ENCODE measurements at places on chromosomes 12 and 14. TPM values are rescaled to one million over a fixed set of nuclear protein-coding genes. Genes with fewer than 3 reads are reported as not detected.

The DDIT3 gene
- total RNA-seq: 11.8 TPM

The GYS2 gene
- not detected for total RNA-seq

The PPP1R36 gene
- not detected for total RNA-seq

The PLD4 gene
- total RNA-seq: 0.02 TPM

DNA sequence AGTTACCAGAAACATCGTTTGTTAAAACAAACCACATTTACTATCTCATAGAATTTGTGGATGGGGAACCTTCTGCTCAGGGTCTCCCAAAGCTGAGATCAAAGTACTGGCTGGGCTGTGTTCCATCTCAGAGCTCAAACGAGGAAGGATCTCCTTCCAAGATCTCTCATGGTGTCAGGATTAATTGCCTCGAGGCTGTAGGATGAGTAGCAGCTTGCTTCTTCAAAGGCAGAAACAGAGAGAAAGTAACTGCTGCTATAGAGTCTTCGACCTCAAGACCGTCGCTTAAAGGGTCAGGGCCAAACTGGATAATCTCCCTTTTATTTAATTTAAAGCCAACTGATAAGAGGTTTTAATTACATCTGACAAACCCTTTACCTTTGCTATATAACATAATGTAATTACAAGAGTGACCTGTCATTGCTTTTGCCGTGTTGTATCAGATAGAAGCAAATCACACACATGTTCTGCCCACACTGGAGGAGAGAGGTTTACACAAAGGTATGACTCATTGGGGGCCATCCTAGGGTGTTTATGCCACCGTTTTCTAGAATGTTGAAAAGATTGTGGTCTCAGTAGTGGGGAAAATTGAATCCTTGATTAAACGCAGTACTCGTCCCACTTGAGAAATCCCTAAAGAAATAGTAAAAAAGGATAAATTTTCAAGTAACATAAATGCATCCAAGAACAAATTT is 868.8 kb upstream of the TMEM132C start:
- peak; percentile 11 for DNase-seq

- peak; percentile 93 for DNase-seq
Measured at GRCh38 chr12:116924558-116925453, 14.1 kb downstream of the FBXW8 start.

- no peak for DNase-seq
Measured at GRCh38 chr12:54031480-54031879, 1.4 kb upstream of the HOXC5 start.

DNA sequence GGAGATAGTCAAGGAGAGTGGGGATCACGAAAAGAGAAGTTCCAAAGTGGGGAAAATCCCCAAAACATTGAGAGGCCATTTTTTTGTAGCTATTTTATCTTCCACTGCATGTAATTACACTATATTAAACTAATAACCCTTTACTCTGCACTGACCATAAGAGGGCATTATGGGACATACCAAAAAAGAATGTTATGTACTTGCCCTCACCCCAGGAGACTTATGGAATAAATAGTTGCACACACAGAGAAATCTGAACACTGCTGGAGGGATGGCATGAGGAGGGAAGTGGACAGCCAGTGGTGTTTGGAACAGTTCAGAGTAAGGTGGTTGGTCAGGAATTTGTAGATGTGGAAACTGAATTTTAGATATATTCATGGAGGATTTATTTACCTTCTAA is 422.9 kb downstream of the SNAPC1 start:
- no peak for DNase-seq

DNA sequence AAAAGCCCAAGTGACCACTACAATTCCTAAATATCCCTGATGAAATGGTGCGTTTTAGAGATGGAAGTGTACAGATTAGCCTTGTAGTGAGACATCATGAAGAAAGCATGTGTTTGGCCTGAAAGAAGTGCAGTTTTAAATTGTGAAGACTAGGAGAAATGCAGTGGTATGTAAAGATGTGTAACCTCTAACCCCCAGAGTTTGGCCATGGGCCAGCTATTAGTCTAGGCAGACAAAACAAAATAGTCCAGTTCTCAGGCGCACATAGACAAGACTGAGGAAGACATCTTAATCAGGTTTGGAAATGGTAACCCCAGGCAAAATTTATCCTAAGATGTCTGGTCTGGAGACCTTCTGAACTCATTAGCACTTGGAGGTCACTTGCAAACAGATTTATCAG is 23.4 kb downstream of the WBP11 start:
- no peak for DNase-seq

- DNase-seq: no peak
Measured at GRCh38 chr12:9999016-9999415, at the start of gene CLEC1B. Gene CLEC1B, minus strand, starts transcription at chr12:9999121. Its CDS starts 21 bp downstream, at chr12:9999100.

- no peak for DNase-seq
Measured at GRCh38 chr12:124140944-124141486, 153.9 kb upstream of the RFLNA start.

DNA sequence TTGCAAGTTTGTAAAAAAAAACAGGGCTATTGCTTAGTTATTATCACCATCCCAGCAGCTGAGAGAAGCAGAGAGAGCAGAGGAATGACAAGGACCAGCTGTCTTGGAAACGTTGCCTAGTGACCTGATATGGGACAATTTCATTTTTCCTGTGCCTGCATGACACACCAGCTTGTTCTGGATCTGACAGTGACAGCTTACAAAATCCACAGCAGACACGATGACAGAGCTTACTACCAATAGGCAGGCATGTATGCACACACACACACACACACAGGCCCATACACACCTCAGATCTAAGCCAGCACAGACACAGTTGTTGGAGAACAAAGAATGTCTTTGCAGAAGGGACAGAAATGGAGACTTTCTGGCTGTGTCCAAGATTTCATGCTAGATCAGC is 25.4 kb downstream of the HSPB8 start:
- no peak for DNase-seq

DNA sequence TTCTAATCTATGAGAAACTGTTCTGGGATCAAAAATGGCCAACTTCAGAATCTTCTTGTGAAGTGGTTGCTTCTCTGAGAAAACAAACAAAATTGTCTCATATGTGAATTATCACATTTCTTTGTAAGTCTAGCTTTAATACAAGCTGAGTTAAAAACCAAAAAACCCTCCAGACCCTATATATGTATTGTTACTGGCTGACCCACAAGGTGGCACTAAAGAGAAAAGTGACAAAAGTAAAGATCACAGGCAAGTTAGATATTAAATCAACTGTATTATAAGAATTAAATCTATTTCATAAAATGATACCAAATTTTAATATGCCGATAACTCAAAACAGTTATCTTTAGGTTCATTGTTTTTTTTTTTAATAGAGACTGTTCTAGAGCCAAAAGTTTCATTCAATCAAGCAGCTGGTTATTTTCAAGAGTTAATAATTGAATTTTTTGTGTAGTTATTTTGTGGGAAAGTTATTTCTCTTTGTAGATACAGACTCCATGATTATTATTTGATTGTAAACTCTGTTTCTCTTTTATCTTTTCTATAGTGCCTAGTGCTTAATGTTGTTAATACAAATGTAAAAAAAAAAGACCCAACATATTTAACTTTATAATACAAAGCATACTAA is 7.5 kb upstream of the TRHDE start:
- peak; percentile 34 for DNase-seq

- DNase-seq: no peak
Measured at GRCh38 chr14:68306934-68307789, 485.7 kb downstream of the ZFP36L1 start.

DNA sequence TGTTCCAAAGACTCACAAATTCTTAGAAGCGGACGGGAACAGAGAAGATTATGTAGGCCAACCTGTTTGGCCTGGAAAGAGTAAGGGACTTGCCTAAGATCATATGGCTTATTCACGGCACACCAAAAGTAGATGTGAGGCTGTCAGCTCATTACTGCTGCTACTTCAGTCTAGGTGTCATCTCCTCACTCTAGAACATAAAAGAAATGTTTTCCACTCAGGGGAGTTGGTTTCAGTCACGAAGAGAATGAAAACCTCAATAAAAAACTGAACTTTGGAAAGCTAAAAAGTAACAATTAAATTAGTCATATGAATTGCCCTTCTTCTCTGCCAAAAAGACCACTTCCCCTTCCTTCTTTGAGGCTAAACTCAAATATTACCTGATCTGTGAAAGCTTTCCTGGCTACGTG is 658 bp upstream of the CEP128 start:
- DNase-seq: no peak

- DNase-seq: peak; percentile 8
Measured at GRCh38 chr12:47350062-47350408, 270.3 kb upstream of the AMIGO2 start.

Measured in HT1080 (cell line).